ENCODE measurements at places on chromosomes 13 and 19. TPM values are rescaled to one million over a fixed set of nuclear protein-coding genes. Genes with fewer than 3 reads are reported as not detected.

- no peak for DNase-seq
These were observed 21.3 kb downstream of the ANKRD10 start for GRCh38 chr13:110893571-110893970.

- DNase-seq: no peak
These were observed 802.3 kb downstream of the LIG4 start for GRCh38 chr13:107413005-107413404.

DNA sequence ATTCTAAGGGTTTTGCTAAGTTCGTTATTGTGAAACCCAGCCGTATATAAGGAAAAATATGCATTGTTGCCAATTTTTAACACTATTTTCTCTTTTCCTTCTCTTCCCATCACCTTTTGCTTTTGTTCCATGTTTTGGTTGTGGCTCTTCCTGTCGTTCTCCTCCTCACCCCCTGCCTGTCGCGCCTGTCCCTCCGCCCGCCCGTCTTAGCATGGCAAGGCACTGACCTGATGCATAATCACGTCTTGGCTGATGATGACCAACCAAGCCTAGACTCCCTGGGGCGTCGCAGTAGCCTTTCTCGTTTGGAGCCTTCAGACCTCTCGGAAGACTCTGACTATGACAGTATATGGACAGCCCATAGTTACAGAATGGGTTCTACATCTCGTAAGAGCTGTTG, 28.5 kb upstream of the TEX29 start:
- DNase-seq: no peak

DNA sequence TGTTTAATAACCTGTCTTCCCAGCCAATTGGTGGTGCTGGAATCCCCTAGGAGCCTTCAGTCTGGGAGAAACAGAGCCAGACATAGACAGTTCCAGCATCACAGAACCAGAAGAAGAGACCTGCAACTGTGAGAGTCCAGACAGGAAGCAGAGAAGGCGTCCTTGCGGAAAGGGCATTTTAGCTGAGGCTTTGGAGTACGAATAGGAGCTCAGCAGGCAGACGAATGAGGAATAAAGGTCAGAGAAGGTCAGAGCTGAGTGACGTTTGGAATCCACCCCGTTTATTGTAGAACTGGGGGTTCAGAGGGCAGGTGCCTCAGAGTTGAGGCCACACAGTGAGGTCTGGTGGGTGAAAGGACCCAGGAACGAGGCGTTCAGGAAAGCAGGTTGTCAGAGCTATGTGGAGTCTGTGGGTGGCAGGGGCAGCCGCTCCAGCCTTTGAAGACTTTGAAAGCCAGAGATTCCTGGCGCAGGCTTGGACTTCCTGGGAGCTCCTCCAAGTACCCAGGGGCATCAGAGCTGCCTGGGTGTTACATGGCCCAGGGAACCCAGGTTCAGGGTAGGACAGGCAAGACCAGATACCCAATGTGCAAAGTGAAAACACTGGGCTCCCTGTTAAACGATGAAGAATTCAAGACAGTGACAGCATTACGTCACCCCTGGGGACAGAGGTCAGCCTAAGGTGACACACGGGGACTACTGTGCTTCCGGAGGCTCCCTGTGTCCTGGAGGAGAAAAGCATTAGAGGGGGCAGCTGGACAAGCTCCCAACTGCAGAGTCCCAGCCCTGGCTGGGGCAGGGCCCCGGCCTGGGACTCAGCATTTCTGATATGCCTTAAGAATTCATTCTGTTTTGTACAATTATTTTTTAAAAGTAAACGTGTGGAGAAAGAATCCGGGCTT, 5.5 kb downstream of the ARRDC2 start:
- DNase-seq: no peak

DNA sequence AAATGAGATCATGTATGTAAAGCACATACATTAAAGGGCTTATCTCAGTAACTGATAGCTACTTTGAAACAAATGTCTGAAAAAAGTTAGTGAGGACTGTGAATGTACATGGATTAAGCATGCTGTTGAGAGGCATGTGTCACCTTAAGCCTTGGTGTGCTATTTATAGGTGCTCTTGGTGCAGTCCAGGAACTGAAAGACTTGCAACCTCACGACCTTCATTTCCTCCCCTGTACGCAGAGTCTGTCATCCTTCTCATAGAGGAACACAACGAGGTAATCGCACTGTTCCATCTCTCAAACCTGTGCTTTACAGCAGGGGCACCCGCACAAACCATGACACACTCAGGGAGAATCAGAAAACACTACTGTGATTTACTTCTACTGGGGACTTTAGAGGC, 65.6 kb downstream of the UFM1 start:
- no peak for DNase-seq

GRCh38 chr19:7748756-7749155, 1.4 kb upstream of the CD209 start:
- DNase-seq: no peak

DNA sequence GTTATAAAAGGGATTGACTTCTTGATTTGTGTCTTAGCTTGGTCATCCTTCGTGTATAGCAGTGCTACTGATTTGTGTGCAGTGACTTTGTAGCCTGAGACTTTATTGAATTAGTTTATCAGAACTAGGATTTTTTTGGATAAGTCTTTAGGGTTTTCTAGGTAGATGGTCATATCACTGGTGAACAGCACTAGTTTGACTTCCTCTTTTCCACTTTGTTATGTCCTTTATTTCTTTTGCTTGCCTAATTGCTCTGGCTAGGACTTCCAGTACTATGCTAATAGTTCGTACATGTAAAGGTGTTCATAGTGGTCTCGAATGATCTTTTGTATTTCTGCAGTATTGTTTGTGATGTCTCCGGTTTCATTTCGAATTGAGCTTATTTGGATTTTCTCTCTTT, 145.4 kb downstream of the DNAJC3 start:
- no peak for DNase-seq

DNA sequence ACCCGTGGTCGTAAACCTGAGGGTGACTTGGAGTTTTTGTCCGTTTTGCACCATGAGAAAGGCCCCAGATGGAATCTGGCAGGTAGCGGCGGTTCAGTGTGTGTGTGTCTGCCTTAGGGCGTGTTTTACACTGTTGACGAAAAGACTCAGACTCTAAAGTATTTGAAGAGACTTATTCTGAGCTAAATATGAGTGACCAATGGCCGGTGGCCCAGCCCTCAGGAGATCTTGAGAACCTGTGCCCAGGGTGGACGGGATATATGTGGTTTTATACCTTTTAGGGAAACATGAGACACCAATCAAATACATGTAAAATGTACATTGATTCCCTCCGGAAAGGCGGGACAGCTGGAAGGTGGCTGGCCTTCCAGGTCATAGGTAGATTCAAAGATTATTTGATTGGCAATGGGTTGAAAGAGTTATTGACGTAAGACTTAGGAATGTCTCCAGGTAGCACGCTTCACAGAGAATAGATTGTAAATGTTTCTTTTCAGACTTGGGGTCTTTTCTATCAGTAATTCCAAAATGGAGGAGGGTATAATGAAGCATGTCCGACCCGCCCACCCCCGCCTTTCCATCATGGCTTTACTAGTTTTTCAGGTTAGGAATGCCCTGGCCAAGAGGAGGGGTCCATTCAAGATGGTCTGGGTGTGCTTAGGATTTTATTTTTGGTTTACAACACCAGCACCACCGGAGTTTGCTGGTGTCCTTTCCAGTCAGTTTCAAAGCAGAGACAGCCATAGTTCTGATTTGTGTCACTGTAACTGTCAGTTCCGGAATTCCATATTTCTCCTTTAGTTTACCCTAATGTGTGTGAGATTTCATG, 1.0 kb upstream of the ZNF529 start:
- no peak for DNase-seq

DNA sequence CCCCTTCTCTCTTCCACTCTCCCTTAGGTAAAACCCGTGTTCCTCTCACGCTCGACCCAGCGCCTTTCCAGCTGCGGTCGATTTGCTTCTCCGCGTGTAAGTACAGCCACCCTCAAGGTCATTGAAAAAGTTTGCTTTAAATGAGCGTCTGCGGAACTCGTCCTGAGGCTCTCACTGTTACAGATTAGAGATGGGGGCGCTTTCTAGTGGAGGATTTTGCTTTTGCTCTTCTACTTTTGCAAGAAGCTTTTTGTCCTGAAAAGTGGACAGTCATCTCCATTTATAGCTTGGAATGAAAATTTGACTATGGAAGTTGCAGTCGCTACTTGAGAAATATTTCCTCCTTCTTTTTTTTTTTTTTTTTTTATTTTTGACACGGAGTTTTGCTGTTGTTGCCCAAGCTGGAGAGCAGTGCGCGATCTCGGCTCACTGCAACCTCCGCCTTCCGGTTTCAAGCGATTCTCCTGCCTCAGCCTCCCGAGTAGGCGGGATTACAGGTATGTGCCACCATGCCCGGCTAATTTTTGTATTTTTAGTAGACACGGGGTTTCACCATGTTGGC, 595 bp upstream of the RAB20 start:
- no peak for DNase-seq

- DNase-seq: no peak
These were observed 5.6 kb downstream of the RPS9 start for GRCh38 chr19:54206030-54206830.

DNA sequence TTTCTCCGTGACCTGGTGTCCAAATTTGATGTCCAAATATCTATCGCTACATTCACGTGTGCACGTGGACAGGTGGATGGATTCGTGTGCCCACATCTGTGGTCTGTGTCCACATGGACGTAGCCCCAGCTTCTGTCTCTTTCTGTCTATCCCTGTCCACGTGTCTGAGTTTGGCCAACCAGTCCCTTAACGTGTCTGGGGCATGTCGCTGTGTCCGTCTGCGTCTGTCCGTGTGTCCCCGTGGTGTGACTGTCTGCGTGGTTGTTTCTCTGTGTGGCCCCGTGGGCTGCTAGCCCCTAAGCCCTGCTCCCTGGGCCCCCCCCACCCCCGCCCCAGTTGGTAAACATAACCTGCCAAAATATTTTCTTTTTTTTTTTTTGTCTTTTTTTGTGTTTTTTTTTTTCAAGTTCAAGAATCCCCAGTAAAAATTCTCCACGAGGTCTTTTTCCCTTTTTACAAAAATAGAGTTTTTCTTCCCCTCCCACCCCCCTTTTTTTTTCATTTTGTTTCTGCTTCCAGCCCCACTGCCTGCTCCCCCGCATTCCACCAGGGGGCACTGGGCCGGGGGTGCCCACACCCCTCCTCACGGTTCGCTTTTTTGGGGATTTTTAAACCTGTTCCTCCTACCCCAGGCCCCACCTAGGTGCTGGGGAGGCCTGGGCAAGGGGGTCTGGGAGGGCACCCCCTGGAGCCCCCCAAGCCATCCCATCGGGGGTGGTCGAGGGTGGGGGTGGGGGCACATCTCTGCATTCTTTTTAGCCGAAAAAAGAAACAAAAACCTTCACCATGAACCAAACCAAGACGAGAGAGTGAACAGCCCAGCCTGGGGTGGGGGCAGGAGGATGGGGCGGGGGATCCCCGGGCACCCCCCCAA, 18.3 kb downstream of the PRKCSH start:
- DNase-seq: no peak

GRCh38 chr13:44756276-44756810, 180.2 kb upstream of the TSC22D1 start:
- DNase-seq: no peak

GRCh38 chr13:40143559-40143958, 488.1 kb downstream of the COG6 start:
- DNase-seq: no peak

- DNase-seq: no peak
These were observed 1070.6 kb downstream of the PCDH9 start for GRCh38 chr13:66159511-66159910.

GRCh38 chr19:56321254-56321988, 6.8 kb upstream of the ZSCAN5A start:
- no peak for DNase-seq

DNA sequence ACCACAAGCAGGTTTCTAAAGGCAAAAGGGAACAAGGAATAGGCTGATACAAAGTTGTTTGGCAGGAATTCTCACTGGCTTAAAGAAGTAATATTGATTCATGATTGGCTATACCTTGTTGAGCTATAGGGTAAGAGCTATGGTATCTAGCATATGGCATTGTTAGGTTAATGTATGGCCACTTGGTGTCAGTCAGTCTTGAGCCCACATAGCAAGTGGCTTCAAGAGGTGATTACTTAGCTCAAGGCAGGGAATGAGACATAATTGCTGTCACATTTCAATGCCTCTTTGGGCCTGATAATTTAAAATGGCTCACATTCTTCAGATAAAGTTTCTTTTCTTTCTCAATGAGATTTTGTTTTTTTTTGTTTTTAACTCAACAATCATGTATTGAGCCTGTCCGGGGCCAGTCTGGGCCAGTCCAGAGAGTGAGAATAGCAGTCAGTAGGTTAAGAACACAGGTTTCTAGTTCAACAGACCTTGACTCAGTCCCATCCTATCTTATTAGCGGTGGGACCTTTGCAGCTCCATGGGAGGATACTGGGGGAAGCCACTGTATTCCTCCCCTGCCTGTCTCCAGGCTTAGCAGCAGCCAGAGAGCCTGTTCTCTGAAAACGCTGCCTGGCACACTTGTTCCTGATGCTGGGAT, 45.8 kb upstream of the RCBTB2 start:
- DNase-seq: no peak

DNA sequence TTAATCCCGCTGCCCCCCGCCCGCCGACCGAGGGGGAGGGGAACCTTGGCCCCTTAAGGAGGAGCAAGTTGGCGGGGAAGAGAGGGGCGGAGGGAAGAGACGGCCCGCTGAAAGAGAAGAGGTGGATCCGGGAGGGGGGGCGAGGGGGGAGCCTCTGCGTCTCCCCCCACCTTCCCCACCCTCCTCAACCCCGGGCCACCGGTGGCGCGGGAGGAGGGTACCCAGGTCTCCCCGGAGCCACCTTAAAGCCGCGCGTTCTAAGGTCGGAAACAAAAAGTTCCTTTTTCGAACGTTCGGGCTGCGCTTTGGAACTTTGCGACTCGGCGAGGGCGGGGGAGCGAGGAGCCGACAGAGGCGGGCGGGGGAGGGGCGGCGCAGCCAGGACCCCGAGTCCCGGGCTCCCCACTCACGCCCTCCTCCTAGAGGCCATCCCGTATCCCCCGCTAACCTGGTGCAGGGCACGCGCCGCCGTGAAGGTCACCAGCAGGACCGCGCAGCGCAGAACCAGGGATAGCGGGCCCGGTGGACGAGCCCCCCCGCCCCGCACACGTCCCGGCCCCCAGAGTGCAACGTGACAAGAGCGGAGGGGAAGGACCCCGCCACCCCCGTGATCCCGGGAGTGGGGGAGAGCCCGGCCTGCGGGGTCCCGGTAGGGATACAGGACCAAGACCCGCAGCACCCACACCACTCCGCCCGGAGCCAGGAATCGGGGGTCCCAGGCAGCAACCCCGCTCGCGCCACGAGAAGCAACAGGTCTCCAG, 659 bp downstream of the ERF start:
- DNase-seq: peak; percentile 81

GRCh38 chr13:45413826-45414307, 4.3 kb downstream of the SLC25A30 start:
- DNase-seq: no peak

GRCh38 chr13:50531917-50532899, 311.3 kb downstream of the DLEU7 start:
- no peak for DNase-seq

The ZNF790 gene
- 8.7 TPM for total RNA-seq

The VSIG10L gene
- total RNA-seq: 11.3 TPM

The FUT6 gene
- total RNA-seq: 81.2 TPM

The CLEC17A gene
- 0.09 TPM for total RNA-seq

The DMWD gene
- 66.0 TPM for total RNA-seq

The AP1M2 gene
- total RNA-seq: 88.3 TPM

The AMH gene
- 5.1 TPM for total RNA-seq

The ZNF154 gene
- 11.7 TPM for total RNA-seq

The GIPC3 gene
- 1.3 TPM for total RNA-seq

The CCNA1 gene
- total RNA-seq: 5.6 TPM

The FFAR3 gene
- total RNA-seq: 0.29 TPM

The ADPRHL1 gene
- 4.7 TPM for total RNA-seq

The TNFRSF19 gene
- total RNA-seq: 6.4 TPM

The CFAP97D2 gene
- not detected for total RNA-seq

The ZDHHC20 gene
- total RNA-seq: 76.2 TPM

The INAFM1 gene
- total RNA-seq: 33.5 TPM

The STOML3 gene
- not detected for total RNA-seq
